HuH-7 (cell line): ENCODE measurements at places on chromosomes 2 and 18.

DNA sequence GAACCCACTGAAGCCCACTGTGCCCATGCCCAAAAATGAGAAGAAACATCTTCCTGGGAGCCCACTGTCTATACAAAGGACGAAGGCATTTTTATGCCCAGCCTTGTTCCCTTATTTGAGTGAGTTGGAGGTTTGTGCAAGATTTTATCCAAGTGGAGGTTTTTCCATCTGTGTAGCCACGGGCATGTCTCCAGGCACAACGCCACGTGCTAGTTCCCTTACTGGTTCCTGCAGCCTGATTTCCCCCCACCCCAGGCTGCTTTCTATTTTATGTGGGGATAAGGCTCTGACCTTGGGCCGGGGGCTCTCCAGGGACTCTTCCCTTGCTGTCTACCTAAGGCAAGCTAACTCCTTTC is 22.2 kb upstream of the TXNL4A start:
- DNase-seq: no peak

- no peak for DNase-seq
Measured at GRCh38 chr18:78739882-78740677, 239.5 kb upstream of the SALL3 start.

DNA sequence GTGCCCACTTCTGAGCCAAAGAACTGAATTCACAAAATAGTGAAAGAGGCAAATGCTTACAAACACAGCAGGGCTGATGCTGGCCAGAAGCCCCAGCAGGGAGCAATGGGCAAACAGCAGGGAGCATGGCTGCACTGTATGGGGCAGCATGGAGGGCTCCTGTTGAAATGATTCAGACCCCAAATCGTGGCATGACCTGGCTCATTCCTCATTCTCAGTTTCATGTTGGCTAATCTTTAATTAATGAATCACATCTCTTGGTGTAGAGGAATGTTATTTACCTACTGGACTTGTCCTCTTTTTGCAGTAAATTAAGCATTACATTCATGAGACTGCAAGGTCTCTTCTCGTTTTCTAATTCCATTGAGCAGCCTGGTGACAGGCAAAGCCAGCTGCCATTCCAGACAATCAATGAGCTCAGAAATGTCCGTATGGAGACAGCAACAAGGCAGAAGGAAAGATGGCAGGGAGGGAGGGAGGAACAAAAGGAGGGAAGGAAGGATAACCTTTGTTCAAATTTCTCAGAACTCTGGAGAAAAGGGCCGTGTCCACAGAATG is 84.9 kb upstream of the ST8SIA3 start:
- no peak for DNase-seq

- DNase-seq: peak; percentile 12
Measured at GRCh38 chr18:32019251-32019948, 775 bp downstream of the RNF125 start.

DNA sequence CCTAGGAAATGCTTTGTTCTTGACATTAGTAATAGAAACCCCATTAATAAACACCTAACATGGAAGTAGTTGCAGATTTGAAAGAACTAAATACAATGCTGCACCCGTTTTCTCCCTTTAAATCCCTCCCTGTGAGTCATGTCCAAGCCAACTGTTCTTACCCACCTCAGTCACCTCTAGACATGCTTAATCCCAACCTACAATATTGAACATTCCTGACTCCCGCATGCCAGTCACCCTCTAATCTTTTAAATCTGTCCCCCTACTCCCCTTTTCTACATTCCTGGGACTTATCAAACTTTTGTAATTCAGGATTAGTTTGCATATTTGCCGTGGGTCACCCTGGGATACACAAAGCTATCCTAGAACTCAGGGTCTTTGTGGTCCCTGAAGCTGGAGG is 374.6 kb downstream of the IRS1 start:
- no peak for DNase-seq

DNA sequence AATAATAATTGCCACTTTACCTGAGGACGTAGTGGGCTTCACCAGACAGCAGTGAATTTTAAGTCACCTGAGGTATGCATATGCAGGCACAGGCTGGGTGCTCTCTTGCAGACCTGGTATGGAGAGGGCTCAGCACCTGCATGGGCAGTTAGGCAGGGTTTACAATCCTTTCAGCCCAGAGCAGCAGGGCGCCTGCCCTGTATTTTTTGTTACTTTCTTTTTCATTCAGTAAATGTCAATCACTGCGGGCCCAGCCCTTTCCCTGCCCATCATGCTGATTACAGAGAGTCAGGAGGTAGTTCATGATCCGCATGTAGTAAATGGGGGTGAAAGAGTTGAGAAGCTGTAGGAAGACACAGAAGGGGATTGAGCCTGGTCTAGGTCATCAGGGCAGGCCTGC is 147.0 kb upstream of the ALPP start:
- no peak for DNase-seq

- no peak for DNase-seq
Measured at GRCh38 chr2:79977792-79978191, 326.8 kb downstream of the LRRTM1 start.

GRCh38 chr18:5600378-5601071 is 56.7 kb upstream of the EPB41L3 start:
- no peak for DNase-seq

DNA sequence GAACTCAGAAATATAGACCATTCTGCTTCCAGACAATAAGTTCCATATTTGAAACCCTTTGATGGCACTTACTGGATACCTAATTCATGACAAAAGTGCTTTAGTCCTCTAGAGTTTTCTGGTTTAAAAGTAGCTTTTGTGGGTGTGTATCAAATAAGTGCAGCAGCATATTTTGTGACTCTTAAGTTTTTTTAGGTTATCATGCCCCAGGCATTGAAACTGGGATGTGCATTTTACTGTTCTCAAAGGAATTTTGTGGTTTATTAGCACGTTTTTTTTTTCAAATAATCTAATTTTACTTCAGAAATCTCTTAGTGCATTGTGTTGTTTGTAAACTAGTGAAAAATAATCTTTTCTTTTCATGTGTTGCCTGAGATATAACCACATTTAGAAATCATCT is 1.5 kb downstream of the XRCC5 start:
- DNase-seq: no peak

- no peak for DNase-seq
Measured at GRCh38 chr2:71829008-71829407, 318.7 kb downstream of the CYP26B1 start.

GRCh38 chr18:24878289-24878688 is 417.9 kb downstream of the HRH4 start:
- DNase-seq: no peak

DNA sequence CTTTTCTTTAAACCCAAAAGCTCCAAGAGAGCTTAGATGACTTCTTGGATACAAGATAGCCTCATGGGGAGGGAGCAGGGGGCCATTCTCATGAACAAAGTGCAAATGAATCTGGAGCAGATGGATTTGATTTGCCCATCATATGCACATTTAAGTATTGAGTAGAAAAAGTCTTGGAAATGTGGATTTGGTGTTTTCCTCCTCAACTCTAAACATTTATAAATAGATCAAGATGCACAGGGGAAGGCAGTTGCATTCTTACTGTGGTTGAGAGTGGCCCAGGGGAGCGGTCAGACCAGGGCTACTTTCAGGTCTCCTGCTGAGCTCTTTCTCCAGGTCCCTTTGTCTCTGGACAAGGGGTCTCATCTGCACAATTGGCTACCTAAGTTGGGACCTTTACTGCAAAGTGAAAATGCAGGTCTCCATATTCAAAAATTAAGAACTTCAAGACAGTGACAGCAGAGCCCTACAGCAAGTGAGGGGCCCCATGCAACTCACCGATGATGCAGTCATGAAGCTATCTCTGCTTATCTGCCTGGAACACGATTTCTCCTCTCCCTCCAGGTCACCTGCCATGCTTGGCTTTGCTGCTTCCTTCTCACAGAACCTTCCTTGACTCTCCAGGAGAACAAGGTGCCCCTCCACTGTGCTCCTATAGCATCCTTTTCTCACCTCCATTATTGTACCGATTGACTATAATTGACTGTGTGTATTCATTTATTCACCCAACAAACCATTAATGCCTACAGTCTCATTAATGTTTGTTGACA is 145.4 kb downstream of the LPIN1 start:
- no peak for DNase-seq

GRCh38 chr2:5472673-5473072 is 219.5 kb upstream of the SOX11 start:
- no peak for DNase-seq

- no peak for DNase-seq
Measured at GRCh38 chr18:9642799-9643462, 28.6 kb upstream of the PPP4R1 start.

DNA sequence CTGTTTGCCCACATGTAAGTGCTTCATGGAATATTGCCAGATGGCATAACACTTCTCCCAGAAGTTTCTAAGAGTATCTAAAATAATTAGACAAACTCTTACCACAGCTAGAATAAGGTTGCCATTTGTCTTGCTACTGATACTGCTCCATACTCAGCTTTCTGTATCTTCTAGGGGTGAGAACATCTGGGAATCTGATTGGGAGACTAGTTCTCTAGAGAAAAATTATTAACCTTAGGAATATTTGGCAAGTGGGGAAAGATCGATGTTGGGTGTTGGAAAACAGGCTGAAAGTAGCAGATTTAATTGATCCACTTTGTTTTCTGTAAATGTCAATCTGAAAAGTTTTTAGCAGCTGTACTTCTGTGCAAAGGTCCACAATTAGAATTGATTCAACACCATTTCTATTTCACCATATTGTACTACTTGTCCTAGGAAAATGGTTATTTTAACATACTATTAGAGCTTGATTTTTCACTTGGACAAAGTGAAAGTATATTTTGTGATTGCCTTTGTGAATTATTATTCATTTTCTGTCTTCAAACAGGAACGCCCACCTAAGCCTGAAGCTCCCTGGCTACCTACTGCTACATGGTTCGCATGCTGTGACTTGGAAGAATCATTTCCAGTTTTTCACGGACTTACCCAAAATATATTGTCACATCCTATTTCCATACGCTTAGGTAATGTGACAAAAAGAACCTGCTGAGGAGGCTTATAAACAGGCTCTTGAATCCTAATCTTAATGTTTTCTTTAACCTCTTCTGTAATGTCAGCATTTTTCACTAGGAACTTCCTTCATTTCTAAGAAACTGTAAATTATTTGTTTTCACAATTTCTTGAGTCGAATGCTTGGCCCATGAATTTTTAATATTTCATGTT is 147.7 kb downstream of the TRABD2A start:
- no peak for DNase-seq

DNA sequence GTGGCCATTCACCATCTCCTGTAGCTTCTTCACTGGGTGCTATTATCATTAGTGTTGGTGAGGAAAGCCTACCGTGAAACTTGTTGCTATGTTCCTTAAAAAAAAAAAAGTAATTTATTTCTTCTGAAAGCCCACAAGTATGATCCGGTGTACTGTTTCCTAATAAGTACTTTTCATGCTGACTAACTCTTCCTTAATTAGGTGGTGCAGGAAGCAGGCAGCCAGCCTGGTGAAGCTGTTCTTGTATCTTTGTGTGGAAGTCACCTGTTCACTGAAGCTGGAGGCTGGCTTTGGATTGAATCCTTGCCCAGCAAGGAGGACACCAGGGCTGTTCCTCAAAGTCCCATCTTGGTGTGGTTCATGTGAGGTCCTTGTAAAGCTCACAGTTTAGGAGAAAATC is 321.7 kb upstream of the THSD7B start:
- DNase-seq: no peak

- DNase-seq: no peak
Measured at GRCh38 chr2:42128721-42129486, 40.2 kb upstream of the EML4 start.

- DNase-seq: no peak
Measured at GRCh38 chr2:76247006-76247405, 536.3 kb upstream of the GCFC2 start.

- no peak for DNase-seq
Measured at GRCh38 chr2:240308111-240308651, 127.3 kb upstream of the GPC1 start.

DNA sequence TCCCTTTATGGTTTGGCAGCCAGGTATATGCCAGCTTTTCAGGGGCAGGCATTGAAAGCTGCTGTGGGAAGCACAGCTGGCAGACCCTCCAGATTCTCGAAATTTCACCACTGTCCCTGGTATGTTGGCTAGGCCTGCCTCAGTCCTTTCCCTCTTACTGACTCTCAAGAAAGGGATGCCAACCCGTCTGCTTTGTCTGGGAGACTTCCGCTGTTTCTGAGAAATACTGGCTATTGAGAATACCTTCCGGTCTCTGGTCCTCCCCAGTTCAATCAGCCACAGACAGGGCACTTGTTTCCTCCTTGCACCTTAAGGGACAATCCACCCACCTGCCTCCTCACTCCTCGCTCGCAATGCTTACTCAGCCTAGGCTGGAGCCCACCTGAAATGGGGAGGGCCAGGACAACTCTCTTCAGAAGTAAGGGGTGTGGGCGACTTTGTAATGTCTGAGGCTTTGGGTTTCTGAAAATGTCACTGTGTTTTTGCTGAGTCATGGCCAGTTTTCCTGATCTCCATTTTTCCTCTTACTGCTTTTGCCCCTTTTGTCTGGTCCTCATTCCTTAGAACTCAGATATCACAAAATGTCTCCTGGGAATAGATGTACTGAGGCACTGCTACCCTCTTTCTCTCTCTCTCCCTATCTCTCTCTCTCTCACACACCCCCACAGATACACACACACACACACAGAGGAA is 571.1 kb downstream of the TNS1 start:
- DNase-seq: no peak

DNA sequence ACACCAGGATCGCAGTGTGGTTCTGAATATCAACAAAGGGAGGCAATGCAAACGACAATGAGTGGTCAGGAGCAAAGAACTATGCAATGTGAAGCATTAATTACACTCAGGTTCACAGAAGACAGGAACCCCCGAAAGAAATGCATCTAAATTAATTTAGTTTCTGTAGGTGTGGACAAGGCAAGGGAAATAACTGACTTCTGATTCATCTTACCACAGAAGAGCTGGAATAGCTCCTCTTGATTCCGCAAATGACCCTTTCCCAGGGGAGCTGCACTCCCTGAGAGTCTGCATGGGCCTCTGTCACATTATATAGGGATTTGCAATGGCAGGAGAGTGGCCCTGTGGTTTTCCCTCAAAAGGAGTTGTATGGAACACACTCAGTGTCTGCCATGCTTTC is 263.9 kb upstream of the APCDD1 start:
- DNase-seq: no peak

DNA sequence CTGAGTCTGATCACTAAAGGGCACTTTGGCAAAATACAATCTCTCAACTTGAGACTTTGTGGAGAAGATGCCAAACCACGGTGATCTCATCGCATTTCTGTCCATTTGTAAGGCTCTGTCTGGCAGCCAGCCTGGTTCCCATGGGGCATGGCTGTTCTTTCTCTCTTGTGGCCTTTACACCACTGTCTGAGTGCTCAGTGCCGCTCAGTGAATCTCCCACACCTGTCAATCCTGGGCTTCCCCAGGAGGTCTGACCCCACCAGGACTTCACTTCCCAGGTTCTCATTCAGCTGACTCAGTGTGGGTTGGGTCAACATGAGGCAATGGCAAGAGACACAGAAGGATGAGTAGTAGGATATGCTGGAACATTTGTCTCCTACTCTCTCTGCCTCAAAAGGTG is 96.8 kb upstream of the TRIB2 start:
- DNase-seq: no peak

GRCh38 chr2:219907011-219907365 is 279.6 kb downstream of the SLC4A3 start:
- DNase-seq: no peak
